ENCODE measurements at places on chromosomes 1 and 21.

DNA sequence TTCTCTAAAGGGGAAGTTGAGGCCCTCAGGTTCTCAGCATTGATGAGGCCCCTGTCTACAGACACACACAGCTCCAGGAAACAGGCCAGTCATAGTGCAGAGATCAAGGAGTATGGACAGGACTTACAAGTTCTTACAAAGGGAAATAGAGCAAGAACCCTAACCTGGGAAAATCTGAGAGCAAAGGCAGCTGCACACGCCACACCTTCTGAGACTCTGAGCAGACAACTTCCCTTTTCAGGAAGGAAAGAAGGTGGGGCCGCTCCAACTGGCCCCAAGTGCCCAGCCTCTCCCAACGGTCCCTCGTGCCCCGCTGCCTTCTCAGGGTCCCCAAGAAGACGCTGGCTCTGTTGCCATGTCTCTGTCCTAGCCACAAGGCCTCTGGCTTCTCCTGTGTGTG, 3.6 kb downstream of the NOC2L start:
- no peak for DNase-seq

DNA sequence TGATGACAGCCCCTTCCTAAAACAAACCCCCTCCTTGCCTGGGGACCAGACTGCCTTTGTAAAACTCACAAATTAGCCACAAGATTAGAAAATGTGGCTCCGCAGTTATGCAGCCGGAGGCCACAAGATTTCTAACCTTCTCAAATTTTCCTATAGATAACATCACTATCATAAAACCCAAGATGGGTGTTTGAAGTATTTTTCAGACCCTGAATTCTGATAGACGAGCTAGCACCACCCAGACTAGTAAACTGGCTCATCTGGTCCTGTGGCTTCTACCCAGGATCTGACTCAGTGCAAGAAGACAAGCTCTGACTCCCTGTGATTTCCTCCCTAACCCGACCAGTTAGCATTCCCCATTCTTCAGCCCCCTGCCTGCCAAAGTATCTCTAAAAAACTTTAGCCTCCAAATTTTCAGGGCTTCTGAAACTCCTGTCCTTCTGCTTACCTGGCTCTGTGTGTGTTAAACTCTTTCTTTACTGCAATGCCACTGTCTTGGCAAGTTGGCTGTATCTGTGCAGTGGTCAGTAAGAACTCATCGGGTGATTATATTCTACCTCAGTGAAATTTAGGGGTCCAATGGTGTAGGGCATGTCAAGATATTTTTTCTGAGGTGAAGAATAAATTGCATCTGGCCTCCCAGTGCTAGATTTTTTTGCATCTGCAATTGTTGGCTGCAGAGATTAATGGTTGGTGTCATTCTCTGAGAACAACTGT, 102.1 kb downstream of the S1PR1 start:
- DNase-seq: no peak

DNA sequence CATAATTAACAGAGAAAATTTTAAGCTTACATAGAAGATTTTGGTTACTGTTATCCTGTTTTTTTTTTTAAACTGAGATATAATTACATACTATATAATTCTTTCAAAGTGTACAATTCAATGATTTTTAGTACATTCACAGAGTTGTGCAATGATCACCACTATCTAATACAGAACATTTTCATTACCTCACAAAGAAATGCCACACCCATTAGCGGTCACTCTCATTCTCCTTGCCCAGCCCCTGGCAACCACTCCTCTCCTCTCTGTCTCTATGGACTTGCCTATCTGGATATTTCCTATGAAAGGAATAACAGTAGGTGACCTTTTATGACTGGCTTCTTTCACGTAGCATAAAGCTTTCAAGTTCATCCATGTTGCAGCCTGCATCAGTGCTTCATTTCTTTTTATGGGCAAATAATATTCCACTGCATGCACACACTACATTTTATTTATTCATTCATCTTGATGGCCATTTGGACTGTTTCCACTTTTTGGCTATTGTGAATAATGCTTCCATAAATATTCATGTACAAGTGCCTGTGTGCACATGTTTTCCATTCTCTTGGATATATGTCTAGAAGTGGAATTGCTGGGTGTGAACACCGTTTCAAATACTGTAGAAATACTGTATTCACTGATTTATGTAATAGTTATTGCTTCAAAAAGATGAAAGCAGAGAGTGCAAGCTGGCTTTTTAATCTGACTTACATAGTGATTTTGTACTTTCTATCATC, 26.5 kb downstream of the TAF5L start:
- DNase-seq: peak; percentile 18

- DNase-seq: no peak
Measured at GRCh38 chr1:196464480-196464941, 143.7 kb downstream of the KCNT2 start.

DNA sequence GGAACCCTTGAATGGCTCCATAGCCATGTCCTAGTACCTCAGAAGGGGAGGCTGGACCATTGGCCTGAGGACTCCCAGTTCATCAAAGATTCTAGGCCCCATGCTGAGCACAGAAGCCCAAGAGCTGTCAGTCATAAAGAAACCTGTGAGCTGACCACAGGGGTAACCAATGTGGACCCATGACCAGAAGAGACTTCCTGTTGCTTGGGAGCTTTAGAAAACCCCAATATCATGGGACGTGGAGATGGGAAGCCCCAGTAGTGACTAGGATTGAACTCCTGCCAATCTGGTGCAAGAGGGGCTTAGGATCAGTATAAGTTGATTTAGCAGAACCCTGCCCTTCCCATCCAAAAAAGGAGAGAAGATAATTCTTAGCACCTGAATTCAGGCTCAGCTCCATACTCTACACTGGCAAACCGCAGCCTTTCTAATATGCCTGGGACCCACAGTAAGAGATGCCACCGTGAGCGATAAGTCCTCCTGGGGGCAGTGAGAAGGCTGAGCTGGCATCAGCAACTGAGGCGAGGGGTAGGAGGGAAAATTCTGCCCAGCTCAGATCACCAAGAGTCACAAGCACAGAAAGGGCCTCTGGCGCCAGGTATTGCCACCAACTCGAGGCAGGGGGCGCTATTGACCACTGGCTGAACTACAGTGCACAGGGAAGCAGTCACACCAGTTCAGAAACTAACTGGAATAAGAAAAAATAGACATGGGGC, 108.9 kb downstream of the CAPN8 start:
- peak; percentile 37 for DNase-seq

GRCh38 chr1:119808491-119808890, 2.8 kb downstream of the REG4 start:
- DNase-seq: no peak

- no peak for DNase-seq
Measured at GRCh38 chr1:12069623-12070244, 6.6 kb downstream of the TNFRSF8 start.

GRCh38 chr21:15004721-15005370, 60.0 kb downstream of the NRIP1 start:
- no peak for DNase-seq

DNA sequence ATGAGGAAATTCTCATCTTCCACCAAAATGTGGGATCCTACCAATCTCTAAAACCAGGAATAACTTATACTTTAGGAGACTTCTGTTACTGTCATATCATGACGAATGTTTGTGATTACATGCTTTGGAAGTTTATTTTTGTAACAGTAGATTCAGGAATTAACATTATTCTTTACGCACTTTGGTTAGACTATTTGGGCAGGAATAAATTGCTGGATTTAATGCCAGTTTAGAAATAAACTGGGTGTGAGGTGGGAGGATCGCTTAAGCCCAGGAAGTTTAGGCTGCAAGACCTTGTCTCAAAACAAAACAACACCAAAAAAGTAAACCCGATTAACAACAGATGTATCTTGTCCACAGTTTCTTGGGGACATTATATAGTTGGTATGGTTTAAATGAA, 52.1 kb downstream of the MIGA1 start:
- DNase-seq: no peak

DNA sequence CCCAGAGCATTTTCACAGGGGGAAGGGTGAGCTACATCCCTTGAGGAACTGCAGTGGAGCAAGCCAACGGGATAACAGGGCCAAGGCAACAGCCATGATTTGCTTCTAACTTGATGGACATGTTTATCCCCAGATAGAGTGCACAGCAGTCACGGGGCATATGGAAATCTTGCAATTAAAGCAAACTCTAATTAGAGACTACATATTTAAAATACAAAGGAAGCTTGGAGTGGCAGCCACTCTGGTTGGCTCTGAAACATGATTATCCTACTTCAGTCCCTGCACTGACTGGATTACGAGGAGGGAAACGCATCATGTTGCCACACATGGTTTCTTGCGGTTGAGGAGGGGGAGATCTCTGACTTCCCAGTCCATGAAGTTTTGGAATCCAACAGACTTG, 60.8 kb downstream of the BEND5 start:
- DNase-seq: no peak

DNA sequence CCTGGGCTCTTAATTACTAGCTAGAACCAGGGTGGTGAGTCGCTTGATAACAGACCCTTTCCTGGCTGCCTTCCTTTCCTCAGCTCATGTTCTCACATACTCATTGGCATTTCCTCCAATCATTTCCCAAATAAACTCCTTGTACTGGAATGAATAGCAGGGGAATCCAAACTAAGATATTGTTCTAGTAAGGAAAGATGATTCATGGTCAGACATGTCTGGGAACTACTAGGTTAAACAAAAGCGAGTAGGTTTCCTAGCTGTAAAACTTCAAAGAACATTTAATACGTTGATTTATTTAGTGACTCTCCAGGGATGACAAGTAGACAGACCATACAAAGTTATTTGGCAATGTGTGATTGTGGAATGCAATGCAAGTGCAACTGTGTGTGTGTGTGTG, 121.2 kb upstream of the KCNJ6 start:
- no peak for DNase-seq

GRCh38 chr1:121418369-121419049, 233.7 kb downstream of the SRGAP2C start:
- DNase-seq: no peak

DNA sequence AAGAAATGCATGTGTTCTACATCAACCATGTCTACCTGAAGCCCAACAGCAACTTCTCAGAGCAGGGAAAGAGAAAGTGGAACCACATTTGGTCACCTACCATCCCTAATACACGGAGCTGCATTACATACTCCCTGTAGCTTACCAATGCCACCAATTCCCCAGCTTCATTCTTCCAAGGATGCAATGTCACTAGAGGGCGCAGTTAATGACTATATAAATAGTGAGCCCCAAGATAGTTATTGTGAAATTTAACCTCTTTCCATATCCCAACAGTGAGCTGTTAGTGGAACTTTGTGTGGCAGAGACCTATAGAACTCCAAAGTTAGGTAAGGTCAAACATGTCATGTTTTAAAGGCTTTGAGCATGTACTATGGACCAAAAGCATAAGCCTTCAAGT, 618.3 kb downstream of the SMYD3 start:
- DNase-seq: peak; percentile 68

DNA sequence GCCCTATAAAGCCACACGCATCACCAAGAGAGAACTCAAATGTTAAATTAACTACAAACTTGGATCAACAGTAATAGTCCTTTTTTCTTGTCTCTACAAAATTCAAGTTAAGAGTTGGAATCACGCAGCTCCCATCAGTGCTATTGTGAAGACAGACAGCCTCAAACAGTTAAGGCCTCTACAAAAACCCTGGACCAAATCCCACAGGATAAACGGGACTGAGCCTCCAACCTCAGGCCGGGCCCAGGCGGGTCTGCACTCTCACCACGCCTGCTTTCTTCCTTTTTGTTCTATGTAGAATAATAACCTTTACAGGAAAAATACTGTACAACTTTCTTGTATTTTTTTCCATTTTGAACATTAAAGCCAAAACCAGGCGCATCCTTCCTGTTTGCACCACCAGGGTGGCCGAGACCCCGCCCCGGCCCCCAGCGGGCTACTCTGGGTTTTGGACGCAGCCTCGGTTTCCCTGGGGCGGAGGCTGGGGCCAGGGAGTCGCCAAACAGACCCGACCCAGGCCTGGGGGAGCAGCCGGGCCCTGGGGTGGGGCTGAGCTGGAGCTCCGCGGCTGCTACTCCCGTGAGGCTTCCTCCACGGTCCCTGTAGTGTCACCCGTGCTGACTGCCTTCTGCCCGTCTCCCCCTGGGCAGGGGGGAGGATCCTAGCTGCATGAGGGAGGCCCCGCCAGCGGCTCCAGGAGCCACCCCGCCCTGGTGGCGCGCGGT, 158.4 kb downstream of the CASZ1 start:
- no peak for DNase-seq

DNA sequence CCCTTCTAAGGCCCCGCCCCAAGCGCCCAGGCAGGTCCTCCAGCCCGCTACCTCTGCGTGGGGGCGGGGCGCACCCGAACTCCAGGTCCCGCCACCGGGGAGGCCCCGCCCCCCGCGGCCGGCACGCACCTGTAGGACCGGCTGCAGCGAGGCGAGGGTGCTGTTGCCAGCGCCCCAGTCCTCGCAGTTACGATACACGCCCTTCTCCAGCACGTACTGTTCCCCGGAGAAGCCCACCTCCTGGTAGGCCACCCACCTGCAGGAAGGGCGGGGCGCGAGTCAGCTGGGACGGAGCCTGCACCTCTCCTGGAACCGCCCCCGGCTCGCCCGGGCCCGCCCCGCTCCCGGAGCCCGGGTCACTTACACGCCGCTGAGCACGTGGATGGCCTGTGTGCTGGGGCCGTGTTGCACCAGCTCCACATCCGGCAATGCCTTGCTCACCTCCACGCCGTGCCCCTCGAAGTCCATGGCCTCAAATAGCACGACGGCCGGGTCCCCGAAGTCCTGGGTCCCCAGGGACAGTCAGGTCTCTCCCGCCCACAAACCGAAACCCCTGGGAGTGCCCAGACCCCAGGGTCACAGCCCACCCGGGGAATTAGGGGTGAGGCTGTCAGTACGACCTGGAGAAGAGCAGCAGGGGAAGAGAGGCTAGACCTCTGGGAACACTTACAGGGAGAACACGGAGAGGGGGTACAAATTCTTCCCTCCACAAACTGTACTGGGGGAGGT, 17.3 kb downstream of the CRYBG2 start:
- DNase-seq: peak; percentile 65

- peak; percentile 93 for DNase-seq
Measured at GRCh38 chr1:228514421-228514820, 27.2 kb downstream of the RNF187 start.

GRCh38 chr1:191629836-191630235, 528.4 kb upstream of the RGS18 start:
- no peak for DNase-seq

DNA sequence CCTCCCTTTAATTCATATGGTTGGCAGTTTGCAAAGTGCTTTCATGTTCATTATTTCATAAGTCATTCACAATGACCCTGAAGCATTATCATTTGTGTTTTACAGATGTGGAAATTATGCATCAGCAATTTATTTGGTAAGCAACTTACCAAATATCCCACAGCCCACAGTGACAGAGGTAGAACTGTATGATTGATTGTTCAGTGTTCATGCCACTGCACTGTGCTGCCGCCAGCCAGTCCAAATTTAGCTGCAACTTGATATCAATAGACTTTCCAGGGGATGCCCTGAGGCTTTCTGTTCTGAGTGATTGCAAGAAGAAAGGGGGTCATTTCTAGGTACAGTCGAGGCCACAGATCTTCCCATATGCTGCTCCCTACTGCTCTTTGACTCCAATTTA, 380.3 kb downstream of the PLPP3 start:
- no peak for DNase-seq
